ENCODE measurements at places on chromosomes 7 and 10.

DNA sequence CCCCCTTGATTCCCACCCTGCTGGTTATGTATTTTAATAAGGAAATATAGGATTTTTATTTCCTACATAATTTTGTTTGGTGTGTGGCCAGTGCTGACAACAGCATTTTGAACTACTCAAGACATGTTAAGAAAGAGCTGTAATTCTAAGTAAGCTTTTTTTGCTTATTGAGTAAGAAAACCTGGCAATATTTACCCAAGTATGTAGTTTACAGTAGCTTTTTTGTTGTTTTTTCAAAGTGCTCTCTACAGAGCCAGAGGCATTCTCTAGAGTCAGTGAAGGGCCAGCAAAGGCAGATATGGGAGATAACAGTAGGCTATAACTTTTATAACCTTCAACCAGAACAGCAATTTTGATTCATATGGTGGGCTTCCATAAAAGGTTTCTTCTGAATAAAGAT lies 63.2 kb upstream of the TMEM168 start:
- no peak for DNase-seq

DNA sequence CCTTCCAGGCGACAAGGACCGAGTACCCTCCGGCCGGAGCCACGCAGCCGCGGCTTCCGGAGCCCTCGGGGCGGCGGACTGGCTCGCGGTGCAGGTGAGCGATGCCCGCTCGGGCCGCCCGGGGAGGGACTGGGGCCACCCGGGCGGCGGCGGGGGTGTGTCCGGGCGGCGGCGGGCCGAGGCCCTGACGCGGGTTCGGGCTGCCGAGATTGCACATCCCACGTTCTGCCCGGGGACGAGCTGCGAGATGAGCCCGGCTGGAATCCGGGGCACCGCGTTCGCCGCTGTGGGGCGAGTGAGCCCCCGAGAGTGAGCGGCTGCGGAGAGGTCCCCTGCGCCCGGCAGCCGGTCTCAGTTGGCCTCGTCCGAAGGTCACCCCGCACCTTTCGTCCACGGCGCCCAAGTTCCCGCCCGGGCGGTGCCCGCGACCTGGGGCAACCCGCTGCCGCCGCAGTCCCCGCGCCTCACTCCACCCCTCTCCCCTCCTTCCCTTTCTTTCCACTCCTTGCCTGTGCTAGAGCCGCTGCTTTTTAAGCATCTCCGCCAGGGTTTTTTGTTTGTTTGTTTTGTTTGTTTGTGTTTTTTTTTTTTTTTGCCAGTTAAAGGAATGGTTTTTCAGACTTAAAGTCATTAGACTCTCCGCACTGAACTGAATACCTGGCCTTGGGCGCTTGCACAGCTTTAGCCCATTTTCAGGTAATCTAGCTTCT lies 515 bp downstream of the RALA start:
- no peak for DNase-seq

DNA sequence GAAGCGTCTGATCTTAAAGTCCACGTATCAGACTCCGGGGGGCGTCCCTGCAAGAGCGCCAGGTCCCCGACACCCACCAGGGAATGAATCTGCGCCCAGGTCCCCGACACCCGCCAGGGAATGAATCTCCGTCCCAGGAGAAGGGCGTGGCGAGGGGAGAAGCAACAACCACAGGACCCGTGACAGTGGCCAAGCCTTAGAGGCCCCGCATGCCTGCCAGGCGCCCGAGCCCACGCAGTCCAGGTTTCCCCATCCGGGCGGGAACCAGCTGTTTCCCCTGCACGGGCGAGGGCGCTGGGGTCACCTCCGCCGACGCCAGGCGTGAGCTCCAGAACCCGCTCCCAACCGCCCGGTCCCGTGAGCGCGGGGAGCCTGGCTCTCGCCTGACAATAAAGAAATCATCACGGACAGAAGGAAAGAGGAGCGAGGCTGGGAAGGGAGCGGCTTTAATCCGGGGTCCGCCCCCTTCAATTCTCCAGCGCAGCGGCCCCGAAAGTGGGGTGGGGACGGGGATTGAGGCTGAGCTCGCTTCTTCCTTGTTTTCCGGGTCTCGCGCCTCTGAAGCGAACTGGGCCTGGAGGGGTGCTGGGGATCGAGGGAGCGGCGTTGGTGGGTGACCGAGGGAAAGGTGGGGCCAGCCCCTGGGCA lies 29.0 kb upstream of the BMS1 start:
- DNase-seq = no peak

- DNase-seq = no peak
These were observed 45.9 kb upstream of the FAM133B start for GRCh38 chr7:92636018-92636560.

DNA sequence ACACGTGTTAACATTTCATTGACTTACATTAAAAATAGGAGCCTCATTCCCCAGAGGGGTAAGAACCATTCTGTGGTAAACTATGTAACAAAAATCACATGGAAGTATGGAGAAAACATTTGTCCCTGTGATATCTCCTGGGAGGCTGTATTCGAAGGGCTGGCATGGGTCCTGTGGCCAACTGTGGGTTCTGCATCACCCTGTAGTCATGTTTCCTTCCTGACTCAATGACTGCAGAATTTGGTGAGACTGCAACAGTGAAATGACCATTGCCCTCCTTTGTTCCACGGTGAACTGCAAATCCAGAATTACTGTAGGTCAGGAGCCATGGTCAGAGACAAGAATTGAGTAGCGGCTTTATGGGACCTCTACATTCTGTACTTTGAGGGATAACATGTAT lies 3.6 kb upstream of the ZEB1 start:
- DNase-seq = no peak

DNA sequence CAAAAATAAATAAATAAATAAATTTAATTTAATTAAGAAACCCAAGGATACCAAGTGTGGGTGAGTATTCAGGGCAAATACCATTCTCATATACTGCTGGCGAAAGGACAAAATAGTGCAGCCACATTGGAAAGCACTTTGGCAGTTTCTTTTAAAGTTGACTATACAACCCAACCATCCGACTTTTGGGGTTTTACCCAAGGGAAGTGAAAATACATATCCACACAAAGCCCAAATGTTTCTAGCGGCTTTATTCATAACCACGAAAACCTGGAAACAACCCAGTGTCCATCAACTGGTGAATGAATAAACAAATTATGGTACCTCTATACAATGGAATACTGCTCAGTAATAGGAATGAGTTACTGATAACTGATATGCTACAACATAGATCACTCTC lies 36.2 kb upstream of the OGDHL start:
- no peak for DNase-seq

DNA sequence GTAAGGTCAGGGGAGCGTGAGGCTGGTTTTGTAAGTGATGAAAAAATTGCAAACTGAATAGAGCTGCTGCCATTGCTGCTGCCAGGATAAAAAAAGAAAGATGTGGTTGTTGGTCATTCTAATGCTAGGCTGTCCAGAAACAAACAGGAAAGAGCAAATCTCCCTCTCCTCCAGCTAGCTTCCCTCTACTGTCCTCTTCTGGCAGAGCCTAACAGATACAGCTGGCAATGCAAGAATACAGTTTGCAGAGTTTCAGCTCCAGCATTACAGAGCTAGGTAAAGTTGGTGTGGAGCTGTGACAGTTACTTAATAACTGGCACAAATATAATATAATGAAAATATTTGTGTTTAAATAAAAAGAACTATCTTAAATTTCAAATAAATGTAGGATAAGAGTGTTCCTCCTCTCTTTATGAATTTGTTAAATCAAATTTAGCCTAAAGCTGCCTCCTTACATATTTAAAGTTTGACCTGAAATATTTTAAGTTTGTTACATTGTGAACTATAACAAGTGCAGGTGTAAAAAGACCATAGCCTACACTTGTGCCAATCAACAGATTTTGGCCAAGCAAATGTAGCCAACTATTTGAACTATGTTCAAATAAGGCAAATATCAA lies 407.7 kb downstream of the SH2D4B start:
- no peak for DNase-seq

- no peak for DNase-seq
These were observed 38.4 kb downstream of the EEPD1 start for GRCh38 chr7:36191292-36191920.

GRCh38 chr10:128881086-128881485 lies 586.0 kb upstream of the MGMT start:
- DNase-seq = no peak

- DNase-seq = no peak
These were observed 33.1 kb downstream of the SMC3 start for GRCh38 chr10:110600487-110601101.

DNA sequence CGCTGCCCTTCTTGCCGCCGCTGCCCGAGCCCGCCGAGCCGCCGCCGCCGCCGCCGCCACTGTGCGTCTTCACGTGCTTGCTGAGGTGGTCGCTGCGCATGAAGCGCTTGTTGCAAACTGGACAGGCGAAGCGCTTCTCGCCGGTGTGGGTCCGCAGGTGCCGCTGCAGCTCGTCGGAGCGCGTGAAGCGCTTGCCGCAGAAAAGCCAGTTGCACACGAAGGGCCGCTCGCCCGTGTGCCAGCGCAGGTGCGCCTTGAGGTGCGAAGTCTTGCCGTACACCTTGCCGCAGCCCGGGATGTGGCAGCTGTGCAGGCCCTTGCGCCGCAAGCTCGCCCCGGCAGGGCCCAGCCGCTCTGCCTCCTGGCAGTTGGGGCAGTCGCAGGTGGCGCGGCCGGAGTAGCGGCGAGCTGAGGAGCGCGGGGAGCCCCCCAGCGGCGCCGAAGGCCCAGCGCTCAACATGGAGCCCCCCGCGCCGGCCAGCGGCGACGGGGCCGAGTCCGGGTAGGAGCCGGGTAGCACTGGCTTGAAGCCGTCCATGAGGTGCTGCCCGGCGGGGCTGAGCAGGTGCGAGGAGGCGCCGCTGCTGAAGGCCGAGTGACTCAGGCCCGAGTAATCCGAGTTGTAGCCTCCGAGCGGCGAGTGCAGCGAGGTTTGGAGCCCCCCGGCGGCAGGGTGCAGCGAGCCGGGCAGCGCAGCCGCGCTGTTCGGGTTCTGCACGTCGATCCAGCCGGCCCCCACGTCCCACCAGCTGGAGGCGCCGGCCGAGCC lies 2.1 kb downstream of the SP8 start:
- no peak for DNase-seq

DNA sequence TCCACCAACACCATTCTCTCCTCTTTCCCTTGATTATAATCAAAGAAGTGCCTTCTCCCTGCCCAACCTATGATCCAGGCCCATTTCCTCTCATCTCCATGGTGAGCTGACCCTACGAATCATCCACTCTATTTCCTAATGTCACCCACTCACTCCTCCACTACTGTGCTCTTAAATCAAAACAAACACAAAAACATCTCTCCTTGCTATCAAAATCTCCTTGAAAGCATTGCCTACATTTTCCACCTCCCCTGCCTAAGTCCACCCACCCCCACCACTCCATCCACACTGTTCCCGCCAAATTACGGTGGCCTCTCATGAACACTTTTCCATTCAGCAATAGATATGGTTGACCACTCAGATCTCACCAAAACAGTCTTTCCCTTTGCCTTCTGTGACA lies 5.3 kb downstream of the DYDC1 start:
- DNase-seq = no peak

Measured in stimulated activated CD8-positive, alpha-beta memory T cell treated with anti-CD3 and anti-CD28 coated beads, Interleukin-4, amount 100 ng/mL, for 4 hours (primary cell).